Aorta (tissue), 5 donors: ENCODE measurements at places on chromosomes 3 and 15. TPM values are rescaled to one million over a fixed set of nuclear protein-coding genes. Genes with fewer than 3 reads are reported as not detected.

ADGRG7 gene
- polyA plus RNA-seq, result 1.4 TPM

CAV3 gene
- 0.25 TPM for polyA plus RNA-seq

ACKR4 gene
- 24.3 TPM for polyA plus RNA-seq

RASGRP1 gene
- polyA plus RNA-seq, result not detected

WWTR1 gene
- polyA plus RNA-seq, result 93.5 TPM

MNS1 gene
- polyA plus RNA-seq, result 3.1 TPM

CADPS gene
- polyA plus RNA-seq, result not detected

SERINC4 gene
- polyA plus RNA-seq, result 0.88 TPM

TPRA1 gene
- 45.2 TPM for polyA plus RNA-seq

GOLGA8N gene
- 17.8 TPM for polyA plus RNA-seq

MINDY2 gene
- polyA plus RNA-seq, result 10.5 TPM

CCDC33 gene
- polyA plus RNA-seq, result not detected

GOLGA6B gene
- polyA plus RNA-seq, result not detected

SHC4 gene
- polyA plus RNA-seq, result 5.6 TPM

AADAC gene
- polyA plus RNA-seq, result 11.5 TPM

ZNF501 gene
- polyA plus RNA-seq, result 3.5 TPM

SPATA12 gene
- polyA plus RNA-seq, result not detected

GDPGP1 gene
- 2.1 TPM for polyA plus RNA-seq

SUSD5 gene
- polyA plus RNA-seq, result 46.3 TPM

GOLGA8T gene
- polyA plus RNA-seq, result not detected
